Calu3 (cell line): ENCODE measurements at places on chromosomes 12 and 14.
A peak's percentile ranks its signal among the peaks of the same experiment; 100 is the strongest.

GRCh38 chr12:91935296-91935695, 210.3 kb downstream of the BTG1 start:
- DNase-seq = no peak

- DNase-seq = no peak
Measured at GRCh38 chr12:122984612-122985337, 4.3 kb downstream of the ARL6IP4 start.

DNA sequence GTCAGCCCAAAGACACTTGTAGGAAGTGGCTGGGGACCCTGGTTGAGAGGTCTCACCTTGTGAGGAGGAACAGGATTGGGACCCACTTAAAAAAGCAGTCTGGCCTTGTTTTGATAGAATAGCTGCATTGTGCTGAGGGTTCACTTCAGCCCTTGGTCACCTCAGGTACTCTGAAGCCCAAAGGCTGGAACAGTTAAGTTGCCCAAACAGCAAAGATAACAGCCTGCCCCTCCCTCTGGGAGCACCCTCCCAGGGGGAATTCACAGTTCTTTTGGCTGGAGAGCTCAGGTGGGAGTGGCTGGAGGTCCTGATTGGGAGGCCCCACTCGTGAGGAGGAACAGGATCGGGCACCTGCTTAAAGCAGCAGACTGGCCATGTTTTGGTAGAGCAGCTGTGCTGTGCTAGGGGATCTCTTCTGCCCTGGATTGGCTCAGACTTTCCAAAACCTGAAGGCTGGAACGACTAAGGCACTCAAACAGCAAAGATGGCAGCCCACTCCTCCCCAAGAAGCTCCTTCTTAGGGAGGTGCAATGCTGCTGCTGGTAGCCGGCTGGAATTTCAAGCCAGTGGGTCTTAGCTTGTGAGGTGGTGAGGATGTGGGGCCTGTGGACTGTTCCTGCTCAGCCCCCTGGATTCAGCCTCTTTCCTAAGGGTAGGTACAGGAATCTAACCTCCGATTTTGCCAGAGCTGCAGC, 143.8 kb upstream of the SLC38A2 start:
- DNase-seq = no peak

GRCh38 chr14:68797121-68797670, 4.3 kb upstream of the ZFP36L1 start:
- no peak for DNase-seq

GRCh38 chr12:18861287-18861858, 123.5 kb downstream of the CAPZA3 start:
- DNase-seq = peak; percentile 10

DNA sequence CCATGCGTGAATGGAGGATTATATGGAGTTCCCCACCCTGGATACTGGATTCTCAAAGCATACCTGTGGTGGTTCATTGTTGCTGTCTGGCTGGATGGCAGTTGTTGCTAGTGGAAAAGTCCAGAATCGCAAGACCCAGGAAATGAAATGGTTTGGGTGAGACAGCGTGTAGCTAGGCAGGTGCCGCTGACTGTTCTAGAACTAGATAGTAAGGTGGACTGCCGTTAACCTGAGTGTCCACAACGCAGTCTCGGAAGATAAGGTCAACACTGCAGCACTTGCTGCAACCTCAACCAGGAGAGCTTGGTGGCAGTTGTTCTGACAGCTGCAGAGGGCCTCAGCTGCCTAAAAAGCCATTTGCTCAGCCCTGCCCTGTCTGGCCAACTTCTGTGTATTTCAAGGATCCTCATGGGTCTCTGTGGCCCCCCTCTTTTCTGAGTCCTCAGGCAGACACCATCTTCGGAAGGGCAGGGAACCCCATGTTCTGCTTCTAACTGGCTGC, 15.5 kb upstream of the IRF2BPL start:
- no peak for DNase-seq

DNA sequence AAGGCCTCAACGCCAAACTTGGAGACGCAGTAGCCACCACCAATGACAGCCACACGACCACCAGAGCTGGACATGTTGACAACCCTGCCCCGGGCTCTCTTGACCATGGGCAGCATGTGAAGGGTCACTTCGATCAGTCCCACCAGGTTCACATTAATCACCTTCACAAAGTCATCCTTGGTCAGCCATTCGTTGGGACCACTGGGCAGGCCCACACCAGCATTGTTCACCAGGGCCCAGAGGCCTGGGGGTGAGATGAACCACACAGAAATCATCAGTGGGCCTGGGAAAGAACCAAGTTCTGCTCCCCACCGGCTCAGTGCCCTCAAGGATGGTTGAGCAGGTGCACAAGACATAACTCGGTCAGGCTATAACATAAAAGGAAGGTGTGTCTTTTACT, 4.0 kb downstream of the SDR9C7 start:
- no peak for DNase-seq
